ENCODE measurements at places on chromosomes 7 and 10.

DNA sequence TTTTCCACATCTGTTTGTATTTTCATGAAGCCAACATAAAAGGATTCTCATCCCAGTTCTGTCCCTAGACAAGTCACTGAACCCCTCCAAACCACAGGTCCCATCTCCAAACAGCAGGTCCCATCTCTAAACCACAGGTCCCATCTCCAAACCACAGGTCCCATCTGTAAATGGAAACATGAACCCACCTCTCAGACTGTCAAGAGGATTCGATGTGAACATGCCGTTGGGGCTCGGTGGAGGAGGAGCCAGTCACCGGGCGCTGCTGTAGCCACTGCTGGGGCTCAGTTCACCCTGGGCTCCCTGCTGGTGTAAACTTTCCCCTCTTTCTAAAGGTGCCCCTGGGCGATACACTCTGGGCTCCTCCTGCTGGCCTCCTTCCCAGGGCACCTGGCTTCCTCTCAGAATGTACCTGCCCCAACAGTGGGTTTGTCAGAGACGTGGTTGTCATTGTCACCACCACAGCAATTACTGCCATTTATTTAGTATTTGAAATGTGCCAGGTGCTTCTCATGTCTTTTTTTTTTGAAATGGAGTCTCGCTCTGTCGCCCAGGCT is 13.0 kb downstream of the LHPP start:
- DNase-seq: no peak

DNA sequence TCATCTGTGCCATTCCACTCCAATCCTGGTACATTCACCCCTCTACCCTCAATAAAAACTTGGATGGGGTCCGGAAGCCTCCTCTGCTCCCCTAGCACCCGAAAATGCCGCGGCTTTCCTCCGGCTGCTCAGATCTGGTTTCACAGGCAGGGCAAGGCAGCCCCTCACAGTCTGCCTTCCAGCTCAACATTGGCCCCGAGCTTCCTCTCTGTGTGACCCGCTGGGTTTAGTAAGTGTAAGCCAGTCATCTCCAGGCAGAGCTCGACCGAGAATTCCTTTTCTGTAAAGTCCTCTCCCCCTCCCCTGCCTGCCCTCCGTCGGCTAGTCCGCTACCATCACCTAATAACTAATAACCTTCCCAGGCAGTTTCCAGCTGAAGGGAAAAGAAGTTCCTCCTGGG is 3.4 kb downstream of the INHBA start:
- DNase-seq: no peak

- no peak for DNase-seq
Measured at GRCh38 chr10:50395851-50396250, 144.5 kb upstream of the ASAH2 start.

DNA sequence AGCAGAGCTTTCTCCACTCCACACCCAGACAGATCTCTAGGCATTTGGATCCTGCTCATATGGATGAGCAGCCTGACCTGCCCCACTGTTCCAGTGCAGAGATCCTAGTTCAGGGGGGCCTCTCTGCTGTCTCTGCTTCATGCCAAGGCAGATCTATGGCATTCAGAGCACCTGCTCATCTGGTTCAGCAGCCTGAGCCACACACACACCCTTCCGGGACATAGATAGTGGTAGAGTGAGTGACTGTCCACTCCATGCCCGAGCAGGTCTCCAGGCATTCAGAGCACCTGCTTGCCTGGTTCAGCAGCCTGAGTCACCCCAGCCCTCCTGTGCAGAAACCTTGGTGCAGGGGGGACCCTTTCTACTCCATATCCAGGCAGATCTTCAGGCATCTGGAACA is 54.3 kb upstream of the ZNF800 start:
- DNase-seq: no peak

DNA sequence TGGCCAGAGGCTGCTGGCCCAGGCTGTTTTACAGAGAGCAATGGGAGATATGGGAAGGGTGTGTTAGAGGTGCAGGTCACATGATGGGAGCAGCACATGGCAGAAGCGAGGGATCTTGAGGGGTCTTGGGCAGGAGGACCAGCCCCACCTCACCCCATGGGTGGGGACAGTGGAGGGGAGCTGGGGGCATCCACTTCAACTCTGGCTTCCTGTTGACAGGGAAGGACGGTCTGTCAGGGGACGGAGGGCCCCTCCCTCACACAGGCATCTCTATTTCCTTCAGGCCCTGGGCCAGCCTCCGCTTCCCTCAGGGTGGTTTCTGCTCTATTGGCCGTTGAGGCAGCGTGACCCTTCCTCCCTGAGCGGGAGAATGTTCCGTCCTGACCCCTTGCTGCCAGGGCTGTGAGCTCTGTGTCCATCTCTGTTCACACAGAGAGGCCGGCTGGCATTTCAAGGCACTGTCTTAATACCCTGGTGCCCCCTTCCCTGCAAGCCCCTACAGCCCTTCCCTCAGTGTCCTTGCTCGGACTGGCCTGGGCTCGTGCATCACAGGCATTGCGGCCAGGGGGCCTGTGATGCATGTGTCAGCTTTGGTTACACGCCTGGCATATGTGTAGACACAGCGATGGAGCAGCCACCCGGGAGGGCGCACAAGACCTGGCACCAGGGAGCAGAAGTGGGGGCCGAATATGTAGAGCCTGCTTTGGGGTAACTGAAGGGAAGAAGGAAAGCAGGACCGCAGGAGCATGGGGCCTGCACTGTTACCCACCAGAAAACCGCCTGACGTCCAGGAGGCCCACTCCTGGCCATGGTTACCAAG is 31.8 kb downstream of the RAMP3 start:
- no peak for DNase-seq

DNA sequence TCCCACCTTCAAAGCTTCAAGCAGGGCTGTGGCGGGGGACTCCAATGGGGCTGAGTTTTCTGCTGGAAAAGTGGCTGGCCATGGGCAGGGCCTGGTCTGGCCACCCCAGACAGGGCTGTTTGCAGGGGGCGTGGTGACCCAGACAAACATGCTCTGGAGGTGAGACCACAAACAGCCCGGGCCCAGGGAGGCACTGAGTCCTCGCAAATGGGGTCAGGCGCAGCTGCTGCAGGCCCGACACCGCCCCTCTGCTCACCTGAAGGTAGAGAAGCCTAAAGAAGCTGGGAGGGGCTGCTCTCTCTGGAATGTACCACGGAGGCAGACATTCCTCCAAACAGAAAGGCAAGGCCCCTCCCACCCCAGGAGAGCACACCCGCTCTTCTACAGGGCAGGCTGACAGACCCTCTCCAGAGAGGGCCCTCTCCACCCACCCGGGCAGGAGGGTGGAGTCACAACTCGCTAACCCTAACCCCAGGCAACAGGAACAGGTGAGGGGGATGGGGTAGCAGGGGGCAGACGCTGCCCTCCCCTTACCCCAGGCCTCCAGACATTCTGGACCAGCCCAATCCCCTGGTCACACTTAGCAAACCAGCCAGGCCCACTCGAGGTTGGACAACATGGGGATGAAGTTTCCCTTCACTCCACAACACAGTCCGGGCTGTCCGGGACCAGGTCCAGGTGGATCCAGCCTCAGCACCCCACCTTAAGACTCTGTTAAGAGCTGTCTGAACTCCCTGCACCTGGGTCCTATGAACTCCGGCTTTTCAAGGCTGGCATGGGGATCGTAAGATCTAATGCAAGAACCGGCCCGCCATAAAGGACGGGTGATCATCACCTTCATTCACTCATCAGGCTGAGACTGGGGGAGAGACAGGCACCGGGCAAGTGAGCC is 32.3 kb downstream of the OAT start:
- DNase-seq: no peak

DNA sequence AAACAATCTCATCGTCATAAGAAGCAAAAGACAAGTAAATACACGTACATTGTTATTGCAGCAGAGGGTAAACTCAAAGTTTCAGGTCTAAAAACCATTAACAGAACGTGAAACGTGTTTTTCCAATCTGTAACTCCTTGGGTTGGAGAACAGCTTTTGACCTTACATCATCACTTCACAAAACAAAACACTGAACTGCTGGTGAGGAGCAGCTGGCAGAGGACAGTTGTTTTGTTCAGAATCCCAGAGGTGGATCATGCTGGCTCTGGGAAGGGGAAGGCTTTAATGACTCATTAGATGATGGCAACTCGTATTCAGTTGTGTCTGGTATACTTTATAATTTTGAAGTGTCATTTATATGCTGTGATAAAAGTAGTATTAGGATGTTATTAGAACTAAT is 923.0 kb upstream of the CELF2 start:
- no peak for DNase-seq

DNA sequence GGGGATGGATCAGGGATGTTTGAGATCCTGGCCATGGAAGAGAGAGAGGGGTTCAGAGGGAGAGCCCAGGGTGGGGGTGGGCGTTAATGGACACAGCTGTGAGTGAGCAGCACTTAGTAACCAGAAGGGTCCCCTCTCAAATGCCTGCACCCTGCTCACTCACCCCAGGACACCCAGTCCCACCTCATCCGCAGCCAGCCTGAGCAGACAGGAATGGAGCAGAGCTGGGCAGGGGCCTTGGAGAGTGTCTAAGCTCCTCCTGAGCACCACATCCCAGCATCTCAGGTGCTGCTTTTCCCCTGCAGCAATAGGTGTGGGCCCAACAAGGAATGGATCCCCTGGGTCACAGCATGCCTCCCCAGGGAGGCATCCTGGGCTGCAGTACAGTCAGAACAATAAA is 5.3 kb downstream of the FAM24A start:
- no peak for DNase-seq

- DNase-seq: no peak
Measured at GRCh38 chr7:13111230-13111629, 423.8 kb downstream of the ARL4A start.

DNA sequence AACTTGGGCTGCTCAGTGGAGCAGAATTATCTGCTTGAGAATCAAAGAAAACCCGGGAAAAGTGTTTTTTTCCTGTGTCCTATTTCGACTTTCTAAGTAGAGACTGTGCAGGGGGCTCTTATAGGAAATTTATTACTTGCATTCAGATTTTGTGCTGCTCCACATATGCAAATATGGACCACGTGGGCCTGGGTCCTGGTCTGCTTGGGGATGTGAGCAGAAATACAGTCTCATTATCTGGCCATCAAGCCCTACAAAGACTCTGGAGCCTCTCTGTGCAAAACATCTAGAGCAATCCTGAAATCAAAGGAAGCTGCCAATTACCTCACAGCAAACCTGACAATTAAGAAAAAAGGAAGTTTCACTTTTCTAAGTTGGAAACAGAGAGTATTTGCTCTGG is 216.9 kb downstream of the LRMDA start:
- DNase-seq: no peak

GRCh38 chr10:87991946-87992345 is 128.5 kb downstream of the PTEN start:
- DNase-seq: no peak

GRCh38 chr10:132158122-132158741 is 28.5 kb upstream of the DPYSL4 start:
- no peak for DNase-seq

GRCh38 chr10:33913194-33913593 is 578.7 kb upstream of the NRP1 start:
- DNase-seq: no peak

- DNase-seq: no peak
Measured at GRCh38 chr7:48473205-48473865, 302.1 kb downstream of the ABCA13 start.

GRCh38 chr7:142897691-142898090 is 12.1 kb upstream of the TRPV6 start:
- DNase-seq: no peak

DNA sequence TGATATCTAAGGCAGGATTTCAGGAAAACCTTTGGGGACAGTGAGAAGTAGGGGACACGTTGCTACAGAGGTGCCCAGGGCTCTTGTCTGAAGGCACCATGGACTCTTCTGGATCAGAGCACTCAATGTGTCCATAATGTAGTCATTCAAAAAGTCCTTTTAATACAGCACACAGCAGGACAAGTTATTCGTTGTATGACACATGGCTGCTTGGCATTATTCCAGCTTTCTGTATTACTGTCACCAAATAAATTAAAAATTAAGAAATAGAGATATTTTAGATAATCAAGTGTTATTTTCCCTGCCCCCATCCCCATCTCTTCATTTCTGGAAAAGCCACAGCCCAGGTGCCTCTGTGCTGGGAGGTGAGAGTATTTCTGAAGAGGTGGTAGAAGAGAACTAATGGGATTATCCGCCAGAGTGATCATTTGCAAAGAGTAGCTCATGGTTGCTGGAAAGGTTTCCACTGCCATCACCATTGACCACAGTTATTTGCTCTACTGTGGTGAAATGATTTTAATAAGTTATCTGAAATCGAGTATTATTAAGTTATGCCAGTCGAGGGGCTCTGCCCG is 83.0 kb downstream of the CXCL12 start:
- DNase-seq: no peak

DNA sequence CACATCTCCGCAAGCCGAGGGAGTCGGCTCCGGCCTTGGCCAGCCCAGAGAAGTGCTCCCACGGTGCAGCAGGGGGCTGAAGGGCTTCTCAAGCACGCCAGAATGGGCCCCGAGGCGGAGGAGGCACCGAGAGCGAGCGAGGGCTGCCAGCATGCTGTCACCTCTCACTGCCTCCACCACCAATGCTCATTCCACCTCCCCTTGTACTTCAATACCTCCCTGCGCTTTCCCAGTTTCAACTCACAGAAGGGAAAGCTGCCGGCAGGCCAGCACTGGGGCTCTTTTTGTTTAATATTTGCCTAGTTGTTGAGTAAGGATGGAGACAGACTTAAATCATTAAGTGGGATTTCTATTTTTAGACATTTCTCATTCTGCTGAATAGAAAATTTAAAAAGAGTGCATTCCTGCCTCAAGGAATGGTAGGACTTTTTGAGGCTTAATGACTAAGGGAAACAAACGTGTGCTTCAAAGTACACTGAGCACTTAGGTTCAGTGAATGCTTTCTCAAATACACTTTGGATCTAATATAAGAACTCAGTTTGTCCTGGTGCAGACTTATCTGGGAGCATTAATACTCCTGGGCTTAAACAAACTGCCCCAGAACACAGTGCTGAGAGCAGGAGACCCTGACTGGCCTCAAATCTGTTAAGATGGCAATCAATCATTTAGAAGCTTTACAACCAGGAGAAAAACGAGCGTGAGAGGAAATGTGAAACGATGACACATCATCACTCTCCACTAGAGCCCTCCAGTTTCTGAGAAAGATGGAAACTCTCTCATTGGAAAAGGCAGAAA is 131.2 kb downstream of the RALA start:
- DNase-seq: no peak

- DNase-seq: no peak
Measured at GRCh38 chr10:16545116-16545736, 23.5 kb upstream of the C1QL3 start.

- no peak for DNase-seq
Measured at GRCh38 chr7:156665101-156665500, 24.5 kb downstream of the RNF32 start.

GRCh38 chr10:60513281-60513680 is 123.6 kb upstream of the ANK3 start:
- no peak for DNase-seq

Measured in stimulated activated CD4-positive, alpha-beta T cell treated with anti-CD3 and anti-CD28 coated beads, Interleukin-4, amount 100 ng/mL, for 48 hours (primary cell).